ENCODE measurements at places on chromosomes 16 and 17. TPM values are rescaled to one million over a fixed set of nuclear protein-coding genes. Genes with fewer than 3 reads are reported as not detected.

DNA sequence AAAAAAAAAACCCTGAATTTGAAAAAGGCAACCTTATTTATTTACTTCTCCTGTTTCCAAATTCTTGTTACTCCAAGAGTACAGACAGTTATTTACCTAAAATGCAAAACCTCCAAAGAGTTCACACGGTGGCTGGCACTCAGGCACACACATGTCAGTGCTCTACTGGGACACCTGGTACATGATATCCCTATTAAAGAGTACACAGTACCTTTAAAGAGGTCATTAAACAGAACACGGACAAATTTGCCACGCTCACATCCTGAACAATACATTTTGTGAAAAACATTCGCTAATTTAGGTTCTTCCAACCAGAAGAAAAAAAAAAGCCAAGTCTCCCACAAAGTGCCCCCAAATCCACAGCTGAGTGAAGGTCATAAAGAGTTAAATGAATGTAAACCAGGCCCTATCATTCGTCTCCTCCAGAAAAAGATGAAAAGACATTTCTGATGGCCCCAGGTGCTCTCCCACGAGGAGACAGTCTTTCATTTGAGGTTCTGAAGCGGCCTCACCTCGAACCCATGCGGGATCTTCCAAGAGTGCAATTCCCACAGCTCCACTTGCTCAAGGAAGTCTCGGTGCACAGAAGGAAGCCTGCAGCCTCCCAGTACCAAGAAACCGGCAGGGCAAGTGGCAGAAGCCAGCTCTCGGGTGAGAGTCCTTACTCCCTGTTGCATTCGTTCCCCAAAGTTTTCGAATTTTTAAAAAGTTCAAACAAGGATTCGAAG lies 993 bp downstream of the ERN1 start:
- no peak for DNase-seq
- H3K27me3 ChIP-seq, result no peaks in the 10 kb centered on the region
- peak overlapping the region; percentile 75 for H3K4me3 ChIP-seq

- no peaks in the 10 kb centered on the region for H3K27me3 ChIP-seq
- H3K4me1 ChIP-seq, result no peaks in the 10 kb centered on the region
- no peak overlapping the region for H3K27ac ChIP-seq
Observed at GRCh38 chr16:57566436-57566835, 24.0 kb downstream of the ADGRG5 start.

UTS2R gene
- not detected for total RNA-seq

CPNE7 gene
- total RNA-seq, result 4.8 TPM

- no peak for DNase-seq
- no peak overlapping the region for H3K4me3 ChIP-seq
- no peaks in the 10 kb centered on the region for H3K4me1 ChIP-seq
- H3K36me3 ChIP-seq, result no peaks in the 10 kb centered on the region
Observed at GRCh38 chr16:61182391-61182790, 853.8 kb downstream of the CDH8 start.

- no peak overlapping the region for H3K27ac ChIP-seq
- no peaks in the 10 kb centered on the region for H3K4me1 ChIP-seq
- H3K36me3 ChIP-seq, result no peaks in the 10 kb centered on the region
Observed at GRCh38 chr16:80009971-80010659, 409.6 kb upstream of the MAF start.

DNA sequence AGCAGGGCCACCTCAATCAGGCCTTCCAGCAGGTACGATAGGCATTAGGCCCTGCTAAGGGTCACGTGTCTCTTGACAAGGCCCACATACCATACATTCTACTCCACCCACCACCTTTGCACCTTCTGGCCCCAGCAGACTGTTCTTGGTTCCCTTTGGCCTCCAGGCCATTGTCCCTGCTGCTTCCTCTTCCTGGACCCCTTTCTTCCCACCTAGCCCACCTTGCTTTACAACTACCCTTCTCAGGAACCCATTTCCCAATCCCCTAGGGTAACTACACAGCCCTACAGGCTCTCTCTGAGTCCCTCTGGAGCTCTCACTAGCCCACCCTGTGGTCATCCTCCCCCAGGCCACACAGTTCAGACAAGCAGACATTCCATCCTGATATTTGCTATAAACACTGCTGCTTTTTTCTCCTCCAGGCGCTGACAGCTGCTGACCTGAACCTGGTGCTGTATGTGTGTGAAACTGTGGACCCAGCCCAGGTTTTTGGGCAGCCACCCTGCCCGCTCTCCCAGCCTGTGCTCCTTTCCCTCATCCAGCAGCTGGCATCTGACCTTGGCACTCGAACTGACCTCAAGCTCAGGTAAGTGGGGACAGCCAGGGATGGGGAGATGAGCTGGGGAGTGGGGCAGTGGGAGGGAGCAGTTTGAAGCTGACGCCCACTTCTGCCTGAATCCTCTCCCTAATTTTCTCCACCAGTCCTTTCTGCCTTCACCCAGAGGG lies 1.4 kb upstream of the NRN1L start:
- H3K27me3 ChIP-seq, result no peaks in the 10 kb centered on the region
- H3K4me1 ChIP-seq, result peaks cover 4% of the 10 kb centered on the region
- H3K36me3 ChIP-seq, result peaks cover 60% of the 10 kb centered on the region
- no peak overlapping the region for H3K27ac ChIP-seq
- DNase-seq, result no peak

DNA sequence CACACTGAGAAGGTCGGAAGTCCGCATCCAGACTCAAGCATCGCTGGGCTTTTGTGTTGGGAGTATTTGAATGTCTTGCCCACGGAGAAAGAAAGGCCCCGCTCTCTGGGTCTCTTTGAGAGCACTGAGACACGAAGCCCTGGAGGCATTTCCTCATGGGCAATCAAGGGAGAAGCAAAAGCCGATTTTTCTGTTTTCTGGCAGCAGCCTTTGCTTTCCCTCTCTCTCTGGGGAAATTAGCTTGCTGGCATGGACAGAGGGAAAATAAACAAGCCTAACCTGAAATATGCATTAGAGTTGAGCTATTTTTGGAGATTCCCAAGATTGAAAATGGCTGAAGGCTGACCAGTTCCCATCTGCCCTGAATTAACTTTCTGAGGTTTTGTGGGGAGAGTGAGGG lies 238.7 kb downstream of the HAPSTR1 start:
- H3K36me3 ChIP-seq, result no peaks in the 10 kb centered on the region
- no peaks in the 10 kb centered on the region for H3K4me1 ChIP-seq
- no peak for DNase-seq
- no peak overlapping the region for H3K27ac ChIP-seq

CAMKK1 gene
- 10.1 TPM for total RNA-seq

GRCh38 chr17:17837966-17838962 lies 1.5 kb upstream of the SREBF1 start:
- H3K36me3 ChIP-seq, result no peaks in the 10 kb centered on the region
- peak; percentile 85 for DNase-seq
- H3K27me3 ChIP-seq, result no peaks in the 10 kb centered on the region
- H3K4me3 ChIP-seq, result no peak overlapping the region
- H3K4me1 ChIP-seq, result peaks cover 76% of the 10 kb centered on the region

ASIC2 gene
- total RNA-seq, result not detected

GAS2L2 gene
- not detected for total RNA-seq

DNA sequence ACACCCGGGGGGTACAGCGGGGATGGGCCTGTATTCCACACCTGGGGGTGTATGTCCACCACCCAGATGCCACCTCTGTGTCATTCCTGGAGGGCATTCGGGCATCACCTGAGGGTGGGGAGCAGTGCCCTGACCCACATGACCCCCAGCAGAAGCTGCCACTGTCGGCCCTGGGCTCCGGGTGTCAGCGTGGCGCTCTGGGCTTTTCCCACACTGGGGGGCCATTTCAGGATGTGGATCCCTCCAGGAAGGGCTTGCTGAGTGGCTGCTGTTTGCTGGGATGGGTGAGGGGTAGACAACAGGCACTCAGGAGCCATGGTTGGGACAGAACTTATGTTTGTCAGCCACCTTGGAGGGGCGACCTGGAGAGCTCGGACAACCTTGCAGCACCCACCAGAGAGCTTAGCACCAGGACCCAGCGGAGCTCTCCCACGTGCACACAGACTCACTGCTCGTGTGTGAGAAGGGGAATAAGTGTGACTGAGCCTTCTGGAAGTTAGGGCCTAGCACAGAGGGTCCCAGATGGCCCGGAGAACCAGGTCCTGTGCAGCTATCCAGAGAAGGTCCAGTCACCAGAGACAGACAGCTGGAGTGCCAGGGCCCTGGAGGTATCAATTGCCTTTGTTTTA lies 102.7 kb downstream of the METRNL start:
- no peak overlapping the region for H3K4me3 ChIP-seq
- H3K36me3 ChIP-seq, result no peaks in the 10 kb centered on the region
- no peak overlapping the region for H3K27ac ChIP-seq
- H3K4me1 ChIP-seq, result peaks cover 18% of the 10 kb centered on the region
- H3K27me3 ChIP-seq, result no peaks in the 10 kb centered on the region
- DNase-seq, result no peak

CLDN7 gene
- 117 TPM for total RNA-seq

PRR29 gene
- total RNA-seq, result 0.43 TPM

- H3K27ac ChIP-seq, result no peak overlapping the region
- no peaks in the 10 kb centered on the region for H3K4me1 ChIP-seq
- H3K27me3 ChIP-seq, result no peaks in the 10 kb centered on the region
- no peak for DNase-seq
- no peaks in the 10 kb centered on the region for H3K36me3 ChIP-seq
- H3K4me3 ChIP-seq, result no peak overlapping the region
Observed at GRCh38 chr16:22785552-22785951, 28.4 kb upstream of the HS3ST2 start.

DHRS7C gene
- total RNA-seq, result not detected

GRCh38 chr17:35775039-35775438 lies 14.4 kb downstream of the C17orf50 start:
- H3K27me3 ChIP-seq, result no peaks in the 10 kb centered on the region
- peak overlapping the region; percentile 70 for H3K27ac ChIP-seq
- no peak overlapping the region for H3K4me3 ChIP-seq
- no peak for DNase-seq

GRCh38 chr16:87834005-87834667 lies 35.2 kb downstream of the SLC7A5 start:
- H3K27me3 ChIP-seq, result no peaks in the 10 kb centered on the region
- no peak overlapping the region for H3K4me3 ChIP-seq
- no peak overlapping the region for H3K27ac ChIP-seq

PLD6 gene
- total RNA-seq, result 4.9 TPM

Data from upper lobe of right lung (tissue), 1 donor.